Smooth muscle cell of the brain vasculature (primary cell): ENCODE measurements at places on chromosomes 5 and 9.
A peak's percentile ranks its signal among the peaks of the same experiment; 100 is the strongest.

- DNase-seq: no peak
Observed at GRCh38 chr5:84290161-84290560, 94.5 kb downstream of the EDIL3 start.

GRCh38 chr5:54739371-54739770 lies 221.8 kb downstream of the SNX18 start:
- no peak for DNase-seq

DNA sequence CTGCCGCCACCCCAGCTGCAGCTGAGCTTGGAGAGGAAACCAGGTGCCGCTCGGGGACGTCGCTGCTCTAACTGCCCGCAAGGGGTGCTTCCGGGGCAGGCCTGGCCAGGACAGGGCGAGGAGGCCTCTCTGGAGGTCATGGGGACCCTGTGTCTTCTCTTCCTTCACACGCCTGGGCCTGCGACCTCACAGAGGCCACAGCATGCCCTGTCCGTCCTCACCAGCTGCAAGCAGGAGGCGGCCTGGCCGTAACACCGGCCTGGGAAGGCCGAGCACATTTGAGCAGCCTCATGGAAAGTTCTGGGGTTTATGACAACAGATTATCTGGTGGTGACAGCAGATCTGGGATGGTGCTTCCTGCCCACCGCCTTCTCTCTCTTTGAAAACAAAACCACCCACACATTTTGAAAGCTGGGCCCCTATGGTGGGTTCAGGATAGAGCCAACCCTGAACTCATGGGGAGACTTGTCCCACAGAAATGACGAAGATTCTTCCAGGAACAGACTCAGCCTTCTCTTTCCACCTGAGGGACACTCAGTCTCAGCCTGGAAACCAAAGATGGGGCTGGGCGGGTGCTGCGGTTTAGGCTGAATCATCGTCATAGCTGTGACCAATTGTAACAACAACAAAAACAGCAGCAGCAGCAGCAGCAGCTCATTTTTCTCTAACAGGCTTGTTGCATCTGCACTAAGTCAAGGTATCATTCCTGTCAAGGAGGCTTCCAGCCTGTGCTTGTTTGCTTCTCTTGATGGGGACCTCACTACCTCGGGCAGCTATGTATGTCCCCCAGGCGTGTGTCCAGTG lies 99.6 kb upstream of the RAPGEF1 start:
- DNase-seq: peak; percentile 26

- no peak for DNase-seq
Observed at GRCh38 chr9:98101416-98101815, 17.6 kb downstream of the TRIM14 start.

DNA sequence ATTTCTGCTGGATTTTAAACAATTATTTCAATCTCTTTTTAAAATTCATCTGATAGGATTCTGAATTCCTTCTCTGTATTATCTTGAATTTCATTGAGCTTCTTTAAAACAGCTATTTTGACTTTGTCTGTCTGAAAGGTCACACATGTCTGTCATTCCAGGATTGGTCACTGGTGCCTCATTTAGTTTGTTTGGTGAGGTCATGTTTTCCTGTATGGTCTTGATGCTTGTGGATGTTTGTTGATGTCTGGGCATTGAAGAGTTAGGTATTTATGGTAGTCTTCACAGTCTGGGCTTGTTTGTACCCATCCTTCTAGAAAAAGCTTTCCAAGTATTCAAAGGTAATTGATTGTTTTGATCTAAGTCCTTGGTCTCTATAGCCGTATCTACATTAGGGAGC lies 39.1 kb downstream of the DENND4C start:
- no peak for DNase-seq

DNA sequence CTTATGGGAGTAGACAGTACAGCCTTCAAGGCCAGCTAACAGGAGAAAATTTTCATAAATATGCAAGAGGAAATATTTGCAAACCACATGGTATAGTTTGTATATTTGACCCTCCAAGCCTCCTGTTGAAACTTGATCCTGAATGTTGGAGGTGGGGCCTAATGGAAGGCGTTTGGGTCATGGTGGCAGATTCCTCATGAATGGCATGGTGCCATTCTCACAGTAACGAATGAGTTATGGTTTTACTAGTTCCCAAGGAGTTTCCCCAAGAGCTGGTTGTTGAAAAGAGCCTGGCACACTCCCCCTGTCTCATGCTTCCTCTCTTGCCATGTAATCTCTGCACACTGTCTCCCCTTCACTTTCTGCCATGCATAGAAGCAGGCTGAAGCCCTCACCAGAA lies 3.3 kb upstream of the PAIP1 start:
- no peak for DNase-seq

DNA sequence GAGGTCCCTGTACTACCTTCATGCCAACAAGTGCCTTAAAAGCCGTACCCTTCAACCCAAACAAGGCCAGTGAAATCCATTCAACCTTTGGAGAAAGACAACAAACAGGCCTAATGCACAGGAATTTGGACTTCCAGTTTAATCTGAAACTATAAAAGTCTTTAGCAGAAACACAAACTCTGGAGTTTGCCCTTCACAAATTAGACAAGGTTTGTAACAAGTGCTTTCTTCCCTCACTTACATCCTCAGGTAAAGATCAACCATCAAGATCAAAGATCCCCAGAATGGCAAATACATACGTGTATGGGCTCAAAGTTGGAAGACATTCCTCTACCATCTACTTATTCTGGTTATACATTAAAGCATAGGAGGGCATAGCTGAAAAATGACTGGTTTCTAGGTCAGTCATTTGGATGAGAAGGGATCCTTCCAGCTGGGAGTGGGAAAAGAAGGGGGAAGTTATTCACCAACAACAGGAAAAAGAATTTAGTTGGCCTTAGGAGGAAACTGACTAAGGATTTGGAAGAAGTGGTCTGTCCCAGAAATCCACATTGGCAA lies 2.0 kb downstream of the DAB2 start:
- no peak for DNase-seq

- DNase-seq: no peak
Observed at GRCh38 chr5:56815658-56816545, 553 bp downstream of the MAP3K1 start.

- DNase-seq: no peak
Observed at GRCh38 chr5:157203417-157203816, 22.8 kb downstream of the ITK start.

- no peak for DNase-seq
Observed at GRCh38 chr9:119477197-119477596, 108.0 kb upstream of the BRINP1 start.

DNA sequence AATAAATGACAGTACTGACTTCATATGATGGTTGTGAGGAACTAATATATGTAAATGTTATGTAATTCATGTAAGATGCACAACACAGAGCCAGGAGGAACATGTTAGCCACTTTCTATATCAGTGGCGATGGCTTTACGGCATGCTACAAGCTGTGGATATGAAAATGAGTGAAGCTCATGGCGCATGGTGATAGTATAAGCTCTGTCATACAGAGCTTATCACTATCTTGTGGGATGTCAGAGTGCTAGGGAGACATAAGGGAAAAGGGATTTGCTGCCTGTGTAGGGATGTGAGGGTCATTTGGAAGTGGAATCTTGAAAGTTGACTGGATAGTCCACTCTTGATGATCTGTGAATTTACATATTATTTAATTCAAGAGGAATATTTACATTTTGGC lies 13.6 kb downstream of the CPEB4 start:
- DNase-seq: no peak

DNA sequence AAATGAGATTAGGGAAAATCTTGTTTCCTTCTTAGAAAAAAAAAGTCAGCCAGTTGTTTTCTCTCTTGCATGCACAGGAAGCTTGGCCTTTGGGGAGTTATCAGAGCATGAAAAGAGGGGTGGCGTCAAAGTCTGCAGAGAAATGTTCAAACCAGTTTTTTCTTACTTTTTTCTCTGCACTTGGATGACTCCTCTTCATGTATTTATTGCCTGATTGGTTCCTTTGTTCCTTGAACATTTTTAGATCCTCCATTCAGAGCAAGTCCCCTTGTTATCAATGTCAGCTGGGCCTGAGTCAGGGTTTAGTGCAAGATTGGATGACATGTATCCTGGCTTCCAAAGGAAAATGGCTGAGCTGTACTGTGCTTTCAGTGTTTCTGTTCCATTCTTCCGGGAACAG lies 392.6 kb upstream of the BRINP1 start:
- no peak for DNase-seq

DNA sequence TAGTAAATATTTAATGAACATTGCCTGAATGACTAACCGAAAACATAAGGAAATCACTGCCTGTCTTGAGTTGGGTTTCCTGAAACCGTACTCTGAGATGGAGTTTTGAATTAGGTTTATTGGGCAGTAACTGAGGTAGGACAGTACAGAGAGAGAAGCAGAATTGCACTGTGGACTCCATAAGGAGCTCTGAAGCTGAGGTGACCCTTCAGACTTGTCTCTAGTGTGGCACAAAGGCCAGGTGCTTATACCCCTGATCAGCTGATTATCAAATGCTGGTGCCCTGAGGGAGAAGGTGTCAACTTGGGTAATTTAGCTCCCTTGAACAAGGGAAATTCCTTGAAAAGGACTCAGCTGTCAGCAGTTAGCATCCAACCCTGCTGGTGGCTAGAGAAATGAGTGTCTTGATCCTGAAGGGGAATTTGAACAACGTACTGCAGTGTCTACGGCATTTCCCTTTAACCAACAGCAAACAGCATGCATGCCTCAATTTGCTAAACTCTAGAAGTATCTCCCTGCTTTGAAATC lies 135.0 kb upstream of the SMARCA2 start:
- no peak for DNase-seq

- DNase-seq: no peak
Observed at GRCh38 chr5:14341571-14342230, 198.6 kb downstream of the TRIO start.

- DNase-seq: no peak
Observed at GRCh38 chr9:34370970-34371880, 5.5 kb downstream of the MYORG start.

DNA sequence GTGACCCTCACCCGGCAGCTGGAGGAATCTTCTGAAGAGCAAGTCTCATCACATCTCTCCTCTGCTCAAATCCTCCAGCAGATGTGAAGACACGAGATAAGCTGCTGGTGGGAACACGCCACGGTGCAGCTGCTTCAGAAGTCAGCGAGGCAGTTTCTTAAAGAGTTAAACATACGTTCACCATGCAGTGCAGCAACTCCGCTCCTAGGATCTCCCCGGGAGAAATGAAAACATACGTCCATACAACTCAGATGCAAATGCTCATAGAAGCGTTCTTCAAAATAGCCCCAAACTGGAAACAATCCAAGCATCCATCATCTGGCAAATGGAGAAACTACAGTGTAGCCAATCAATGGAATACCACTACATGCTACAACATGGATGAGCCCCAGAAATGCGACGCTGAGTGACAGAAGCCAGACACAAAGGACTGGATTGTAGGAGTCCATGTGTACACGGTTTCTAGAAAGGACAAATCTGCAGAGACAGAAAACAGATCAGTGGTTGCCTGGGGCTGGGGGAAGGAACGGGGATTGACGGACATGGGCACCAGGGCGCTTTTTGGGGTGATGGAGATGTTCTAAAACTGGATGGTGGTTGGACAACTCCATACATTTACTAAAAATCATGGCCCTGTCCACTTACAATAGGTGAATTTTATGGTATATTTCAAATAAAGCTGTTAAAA lies 150.6 kb downstream of the COL23A1 start:
- no peak for DNase-seq

DNA sequence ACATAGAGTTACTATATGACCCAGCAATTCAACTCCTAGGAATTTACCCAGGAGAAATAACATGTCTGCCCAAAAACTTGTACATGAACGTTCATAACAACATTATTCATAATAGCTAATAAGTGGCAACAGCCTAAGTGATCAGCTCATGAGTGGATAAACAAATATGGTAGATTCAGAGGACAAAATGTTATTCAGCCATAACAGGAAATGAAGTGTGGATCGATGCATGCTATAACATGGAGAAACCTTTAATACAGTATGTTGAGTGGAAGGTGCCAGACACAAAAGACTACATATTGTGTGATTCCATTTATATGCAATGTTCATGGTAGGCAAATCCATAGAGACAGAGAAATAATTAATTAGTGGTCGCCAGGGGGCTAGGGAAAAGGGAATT lies 22.3 kb upstream of the NR3C1 start:
- DNase-seq: no peak

GRCh38 chr9:21576331-21577189 lies 94.4 kb upstream of the IFNE start:
- DNase-seq: peak; percentile 83

GRCh38 chr5:45521067-45521466 lies 175.1 kb downstream of the HCN1 start:
- no peak for DNase-seq

- DNase-seq: no peak
Observed at GRCh38 chr5:146848133-146848532, 30.4 kb downstream of the PPP2R2B start.

DNA sequence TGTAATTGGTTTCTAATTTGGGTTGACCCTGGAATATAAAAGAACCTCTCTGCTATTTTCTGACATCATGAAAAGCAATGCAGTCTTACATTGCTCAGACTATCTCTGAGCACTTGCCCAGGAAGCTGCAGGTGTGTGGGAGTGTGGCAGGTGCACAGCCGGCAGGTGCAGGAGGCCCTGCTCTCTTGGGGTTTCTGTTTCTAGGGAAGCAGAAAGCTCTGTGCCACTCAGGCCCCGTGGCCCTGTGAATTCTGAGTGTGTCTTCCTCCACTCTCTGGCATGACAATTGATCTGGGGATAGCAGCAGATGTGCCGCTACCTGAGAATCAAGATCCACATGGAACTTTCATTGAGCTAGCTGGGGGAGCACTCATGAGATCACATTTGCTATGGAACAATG lies 45.7 kb upstream of the IRX2 start:
- DNase-seq: no peak

- no peak for DNase-seq
Observed at GRCh38 chr9:74035786-74036185, 461.3 kb upstream of the RORB start.

GRCh38 chr5:35656721-35657120 lies 39.1 kb downstream of the SPEF2 start:
- no peak for DNase-seq

- no peak for DNase-seq
Observed at GRCh38 chr5:133544346-133544745, 68.0 kb downstream of the FSTL4 start.

GRCh38 chr9:93301911-93302541 lies 118.1 kb downstream of the WNK2 start:
- no peak for DNase-seq

DNA sequence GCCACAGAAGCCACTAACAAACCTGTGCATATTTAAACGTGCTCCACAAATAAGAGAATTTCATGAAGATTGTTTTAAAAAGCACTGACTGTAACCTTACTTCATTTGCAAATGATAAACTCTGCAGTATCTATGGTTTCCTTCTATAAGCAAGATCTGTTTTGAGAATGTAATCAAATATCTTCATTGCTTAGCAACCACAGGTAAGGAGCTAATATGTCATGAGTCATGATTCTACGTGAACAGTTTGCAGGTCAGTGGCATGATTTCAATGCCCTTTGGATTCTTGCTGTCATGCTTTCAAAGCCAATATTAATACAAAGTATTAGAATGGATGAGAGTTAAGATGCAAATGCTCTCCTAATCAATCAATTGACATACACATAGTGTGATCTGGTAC lies 325.0 kb downstream of the EDIL3 start:
- no peak for DNase-seq

- no peak for DNase-seq
Observed at GRCh38 chr9:127886401-127886972, 9.0 kb upstream of the AK1 start.
